Endothelial cell of umbilical vein (primary cell): ENCODE measurements at places on chromosomes 2 and 18.

DNA sequence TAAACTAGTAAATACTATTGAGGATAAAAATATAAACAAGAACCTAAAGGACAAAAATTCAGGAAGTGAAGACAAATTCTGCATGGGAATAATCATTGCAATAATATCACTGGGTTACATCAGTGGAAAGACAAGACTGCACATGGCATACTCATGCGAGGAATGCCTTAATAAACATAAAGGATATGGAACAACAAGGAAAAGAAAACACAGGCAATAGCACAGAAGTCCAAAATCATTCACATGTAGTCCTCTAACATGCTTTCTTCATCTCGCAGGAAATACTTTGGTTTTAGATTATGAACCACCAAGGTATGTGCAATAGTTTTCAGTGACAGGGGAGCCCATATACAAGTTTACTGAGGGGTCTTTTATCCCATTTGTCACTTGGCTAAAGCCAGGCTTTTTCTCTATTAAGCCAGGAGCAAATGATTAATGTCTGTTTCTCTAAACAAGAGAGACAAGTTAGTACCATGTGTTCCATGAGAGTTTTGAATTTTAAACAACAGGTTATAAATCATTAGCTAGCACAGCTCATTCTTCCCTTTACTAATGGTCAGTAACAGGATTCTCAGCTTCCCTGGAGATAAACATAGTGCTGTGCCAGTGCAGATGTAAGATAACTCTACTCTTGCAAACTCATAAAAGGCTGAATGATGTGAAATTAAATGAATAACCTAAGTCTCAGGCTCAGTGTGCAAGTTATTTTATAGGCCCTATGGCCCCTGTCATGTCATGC is 353.6 kb upstream of the FSIP2 start:
- no peak for DNase-seq

DNA sequence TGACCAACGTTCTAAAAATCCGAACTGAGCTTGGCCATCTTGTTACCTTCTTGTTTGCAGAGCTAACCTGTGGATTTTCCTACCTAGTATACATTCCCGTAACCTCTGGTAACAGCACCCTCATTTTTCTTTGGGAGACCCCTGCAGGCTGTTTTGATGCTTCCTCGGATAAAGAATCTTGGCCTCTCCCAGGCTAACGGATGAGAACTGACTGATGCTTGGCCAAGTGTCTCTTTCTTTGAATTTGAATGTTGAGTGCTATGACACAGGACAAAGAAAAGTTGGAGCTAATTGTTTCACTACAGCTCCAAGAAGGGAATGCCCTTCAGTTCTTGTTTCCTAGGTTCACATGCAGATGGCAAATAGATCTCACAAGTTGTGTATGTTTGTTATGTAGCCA is 19.3 kb upstream of the CAVIN2 start:
- DNase-seq: no peak

DNA sequence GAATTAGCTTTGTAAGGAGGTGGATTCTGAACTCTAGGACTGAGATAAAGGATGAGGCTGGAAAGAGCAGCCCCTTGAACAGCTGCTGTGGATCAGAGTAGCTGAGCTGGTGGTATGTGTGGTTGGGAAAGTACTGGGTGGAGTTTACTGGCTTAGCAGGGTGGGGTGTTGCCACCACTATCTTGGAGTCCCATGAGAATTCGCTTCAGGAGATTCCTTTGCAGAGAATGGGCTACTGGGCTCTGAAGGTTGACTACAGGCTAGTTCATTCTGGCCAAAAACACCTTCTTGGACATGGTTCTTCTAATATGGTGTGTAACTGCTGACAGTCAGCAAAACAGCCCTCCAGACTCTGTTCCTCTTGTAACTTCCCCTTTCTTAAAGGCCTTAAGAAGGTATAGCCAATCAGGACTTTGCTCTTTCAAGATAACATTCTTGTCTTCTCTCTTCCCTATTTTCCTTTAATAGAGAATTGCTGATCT is 52.7 kb downstream of the TET3 start:
- no peak for DNase-seq

- no peak for DNase-seq
Measured at GRCh38 chr2:179850188-179850587, 11.2 kb downstream of the ZNF385B start.
